GM04504 (cell line): ENCODE measurements at places on chromosomes 3 and 15.

DNA sequence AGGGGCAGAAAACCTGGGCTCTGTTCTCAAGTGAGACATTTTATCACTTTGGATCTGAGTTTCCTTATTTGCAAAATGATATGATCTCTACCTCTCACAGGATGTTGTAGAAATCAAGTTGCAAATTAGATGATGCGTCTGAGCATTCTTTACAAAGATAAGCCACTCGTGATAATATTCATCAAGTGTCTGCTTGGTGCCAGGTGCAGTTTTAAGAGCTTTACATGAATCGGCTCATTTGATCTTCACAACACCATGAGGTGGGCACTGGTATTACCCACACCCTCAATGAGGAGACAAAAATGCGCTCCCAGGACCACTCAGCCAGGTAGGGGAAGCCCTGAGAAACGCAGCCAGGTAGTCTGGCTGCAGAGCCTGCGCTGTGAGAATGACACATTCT lies 59.1 kb upstream of the CA12 start:
- DNase-seq, result no peak

- peak; percentile 15 for DNase-seq
Observed at GRCh38 chr3:117052395-117052794, 342.8 kb downstream of the TUSC7 start.

DNA sequence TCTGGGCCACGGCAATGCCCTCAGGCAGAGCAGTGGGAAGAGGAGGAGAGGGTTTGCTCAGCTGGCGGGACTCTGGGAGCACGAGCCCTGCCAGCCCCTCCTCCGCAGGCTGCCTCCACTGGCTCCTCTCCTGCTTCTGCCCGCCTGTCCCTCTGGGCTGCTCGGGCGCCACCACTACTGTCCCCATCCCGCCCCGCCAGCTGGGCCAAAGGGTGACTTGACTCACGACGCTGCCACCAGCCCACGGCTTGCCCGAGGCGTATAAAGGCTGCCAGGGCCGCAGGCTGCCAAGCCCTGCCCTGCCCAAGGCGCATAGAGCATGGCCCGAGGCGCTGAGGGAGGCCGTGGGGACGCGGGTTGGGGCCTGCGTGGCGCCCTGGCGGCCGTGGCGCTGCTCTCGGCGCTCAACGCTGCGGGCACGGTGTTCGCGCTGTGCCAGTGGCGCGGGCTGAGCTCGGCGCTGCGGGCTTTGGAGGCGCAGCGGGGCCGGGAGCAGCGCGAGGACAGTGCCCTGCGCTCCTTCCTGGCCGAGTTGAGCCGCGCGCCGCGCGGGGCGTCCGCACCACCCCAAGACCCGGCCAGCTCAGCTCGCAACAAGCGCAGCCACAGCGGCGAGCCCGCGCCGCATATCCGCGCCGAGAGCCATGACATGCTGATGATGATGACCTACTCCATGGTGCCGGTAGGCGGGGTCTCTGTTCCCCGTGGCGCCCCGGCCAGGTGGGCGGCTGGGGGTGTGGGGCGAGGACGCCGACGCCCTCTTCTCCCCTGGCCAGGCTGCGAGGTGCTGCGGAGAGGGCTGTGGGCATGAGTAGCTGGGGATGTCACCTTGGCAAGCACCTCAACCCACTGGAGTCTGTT lies at the start of gene GLDN:
Gene GLDN (plus strand): TSS at position 290 of the 861 bp plus-strand sequence. CDS start 30 bp downstream, at position 320.
- DNase-seq, result no peak

DNA sequence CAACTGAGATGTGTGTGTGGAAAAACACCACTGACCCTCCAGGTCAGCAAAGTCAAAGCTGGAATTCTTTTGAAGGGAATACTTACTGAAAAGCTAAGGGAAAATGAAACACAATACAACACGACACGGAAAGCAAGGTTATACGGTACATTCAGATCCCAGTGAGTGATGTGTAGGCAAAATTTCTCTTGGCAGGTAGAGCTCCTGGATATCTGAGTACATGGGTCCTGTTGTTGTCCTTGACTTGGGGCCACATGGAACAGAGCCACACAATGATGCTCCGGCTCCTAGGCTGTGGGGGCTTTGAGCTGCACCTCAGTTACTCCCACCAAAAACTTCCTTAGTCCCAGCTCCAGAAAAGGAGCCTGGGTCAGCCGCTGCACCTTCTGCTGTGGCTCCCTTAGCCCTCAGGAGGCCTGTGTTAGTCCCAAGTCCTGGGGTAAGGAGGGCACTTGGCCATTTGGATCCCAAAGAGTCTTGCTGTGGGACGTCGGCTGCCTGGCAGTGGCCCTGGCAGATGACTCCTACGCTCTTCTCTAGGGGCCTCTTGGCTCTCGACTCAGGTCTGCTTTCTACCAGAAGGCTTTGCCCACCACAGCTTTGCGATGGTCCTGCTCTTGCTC lies 95.6 kb downstream of the ADCY5 start:
- no peak for DNase-seq

GRCh38 chr15:73021139-73021621 lies 31.1 kb upstream of the NEO1 start:
- no peak for DNase-seq
